ENCODE measurements at places on chromosomes 2 and 18.

- no peak for DNase-seq
Observed at GRCh38 chr2:70891572-70892357, 43.9 kb upstream of the ATP6V1B1 start.

DNA sequence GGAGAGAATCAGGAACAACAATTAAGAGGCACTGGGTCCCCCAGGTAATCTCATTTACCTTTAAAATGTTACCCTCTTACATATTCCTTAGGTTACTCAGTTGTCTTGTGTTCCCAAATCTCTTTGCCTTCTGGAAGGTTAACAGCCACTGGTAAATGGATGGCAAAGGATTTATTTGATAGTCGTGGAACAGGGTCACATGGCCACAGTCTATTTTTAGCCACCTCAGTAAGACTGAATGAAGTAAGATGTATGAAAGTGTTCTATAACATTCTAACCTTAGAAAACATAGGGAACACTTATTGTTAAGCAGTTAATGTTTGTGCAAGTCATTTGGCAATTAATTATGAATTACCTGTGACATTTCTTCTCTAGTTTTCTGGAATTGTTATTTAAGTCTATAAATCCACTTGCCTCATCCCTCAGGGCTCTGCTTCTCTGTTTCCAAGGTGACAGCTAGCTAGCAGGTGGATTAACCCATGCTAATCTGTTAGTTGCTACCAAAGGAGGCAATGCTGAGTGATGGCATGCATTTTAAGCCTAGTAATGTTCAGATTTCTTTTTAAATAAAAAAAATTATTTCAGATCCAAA, 211.0 kb downstream of the PIK3C3 start:
- no peak for DNase-seq

- no peak for DNase-seq
Observed at GRCh38 chr2:203789618-203790017, 78.0 kb upstream of the CTLA4 start.

- DNase-seq, result no peak
Observed at GRCh38 chr2:33371304-33372090, 105.0 kb upstream of the RASGRP3 start.

GRCh38 chr18:51767293-51767692, 569.8 kb upstream of the MEX3C start:
- DNase-seq, result no peak

- no peak for DNase-seq
Observed at GRCh38 chr18:79918615-79919011, 32.8 kb downstream of the SLC66A2 start.

DNA sequence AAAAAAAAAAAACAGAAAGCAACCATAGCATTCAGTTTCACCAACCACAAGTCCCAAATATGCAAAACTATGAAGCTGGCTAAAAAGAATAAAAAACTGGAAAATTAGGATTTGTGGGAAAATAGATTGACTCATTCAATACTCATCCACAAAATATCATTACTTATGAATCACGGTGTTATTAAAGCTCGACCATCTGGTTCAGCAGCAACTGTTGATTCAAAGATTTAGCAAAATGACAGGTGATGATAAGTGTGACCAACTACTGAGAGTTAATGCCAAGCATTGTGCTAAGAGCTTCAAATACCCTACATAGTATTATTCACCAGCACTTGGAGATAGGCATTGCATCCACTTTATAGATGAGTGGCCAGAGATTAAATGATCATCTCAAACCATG, 26.2 kb upstream of the XDH start:
- DNase-seq, result no peak

- no peak for DNase-seq
Observed at GRCh38 chr2:56834686-56835085, 650.9 kb downstream of the CCDC85A start.

DNA sequence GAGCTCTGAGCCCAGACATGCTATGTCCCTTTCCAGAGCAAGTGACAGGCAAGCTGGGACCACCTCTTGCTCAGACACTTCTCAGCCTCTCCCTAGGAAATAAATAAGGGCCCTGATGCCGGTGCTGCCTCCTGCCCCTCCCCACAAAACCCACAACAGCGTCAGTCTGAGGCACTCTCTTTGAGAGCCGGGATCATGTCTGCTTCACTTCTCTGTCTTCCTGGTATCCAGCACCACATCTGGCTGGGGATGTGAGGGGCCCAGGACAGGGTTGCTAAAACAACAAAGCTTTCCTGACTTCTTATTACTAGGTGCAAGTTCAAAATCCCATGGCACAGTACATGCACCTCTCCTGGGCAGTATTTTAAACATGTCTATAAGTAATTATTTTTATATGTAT, 103.9 kb upstream of the GLI2 start:
- DNase-seq, result no peak

GRCh38 chr2:201358684-201359083, 1.5 kb upstream of the FLACC1 start:
- DNase-seq, result no peak

DNA sequence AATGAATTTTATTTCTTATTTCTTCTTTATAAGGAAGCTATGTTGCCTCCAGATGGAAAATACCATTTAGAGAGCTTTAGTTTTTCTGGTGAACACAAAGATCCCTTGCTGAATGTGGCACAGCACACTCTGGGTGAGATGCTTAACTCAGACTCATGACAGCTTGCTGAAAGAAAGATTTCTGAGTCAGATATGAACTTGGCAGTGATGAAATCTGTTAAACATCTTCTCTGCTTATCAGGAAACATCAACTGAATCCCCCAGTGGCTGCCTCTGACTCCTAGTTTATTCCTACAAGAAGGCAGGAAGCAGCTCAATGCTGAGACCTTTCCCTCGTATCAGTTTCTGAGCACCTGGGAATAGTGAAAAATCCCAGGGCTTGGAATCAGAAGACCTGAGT, 162.8 kb downstream of the OSR1 start:
- no peak for DNase-seq

DNA sequence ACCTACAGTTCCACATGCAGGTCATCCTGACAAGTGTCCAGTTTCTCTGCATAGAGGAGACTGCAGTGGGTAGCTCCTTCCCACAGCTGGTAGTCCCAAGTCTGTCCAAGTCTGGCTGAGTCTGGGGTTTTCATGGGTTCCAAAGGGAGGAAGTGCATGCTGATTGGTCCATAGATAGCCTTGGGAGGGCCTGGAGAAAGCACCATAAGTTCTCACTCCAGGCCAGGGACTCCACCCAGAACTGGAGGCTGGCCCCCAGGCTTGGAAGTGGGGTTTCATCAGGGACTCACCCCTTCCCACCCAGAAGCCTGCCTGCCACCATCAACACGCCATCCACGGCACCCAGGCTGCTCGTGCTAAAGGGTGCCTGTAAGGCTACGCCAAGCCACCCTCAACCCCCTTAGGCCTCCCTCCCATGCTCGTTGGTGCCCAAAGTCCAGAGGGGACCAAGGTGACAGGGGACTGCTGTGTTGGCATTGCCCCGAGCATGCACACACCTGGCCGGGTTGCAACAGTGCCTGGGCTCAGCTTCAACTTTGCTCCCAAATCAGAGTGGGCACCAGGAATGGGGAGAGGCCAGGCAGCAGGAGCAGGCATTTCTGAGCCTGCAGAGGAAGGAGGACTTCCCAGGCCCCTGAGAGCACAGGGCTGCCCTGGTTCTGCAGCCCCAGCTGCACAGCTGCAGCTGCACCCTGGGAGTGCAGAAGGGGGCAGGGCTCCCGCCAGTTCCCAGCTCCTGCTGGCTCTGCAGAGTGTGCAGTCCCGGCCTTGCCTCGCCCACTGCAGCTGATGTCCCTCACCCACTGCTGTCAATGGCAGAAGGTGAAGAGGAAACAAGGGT, 116.5 kb upstream of the MAP2 start:
- DNase-seq, result no peak

GRCh38 chr2:217026569-217026968, 166.7 kb upstream of the TNP1 start:
- DNase-seq, result no peak

- no peak for DNase-seq
Observed at GRCh38 chr2:145845207-145845894, 1325.4 kb upstream of the ZEB2 start.

- DNase-seq, result peak; percentile 68
Observed at GRCh38 chr2:184597571-184597991, 748 bp upstream of the ZNF804A start.

- no peak for DNase-seq
Observed at GRCh38 chr2:55880416-55881143, 43.0 kb downstream of the EFEMP1 start.

DNA sequence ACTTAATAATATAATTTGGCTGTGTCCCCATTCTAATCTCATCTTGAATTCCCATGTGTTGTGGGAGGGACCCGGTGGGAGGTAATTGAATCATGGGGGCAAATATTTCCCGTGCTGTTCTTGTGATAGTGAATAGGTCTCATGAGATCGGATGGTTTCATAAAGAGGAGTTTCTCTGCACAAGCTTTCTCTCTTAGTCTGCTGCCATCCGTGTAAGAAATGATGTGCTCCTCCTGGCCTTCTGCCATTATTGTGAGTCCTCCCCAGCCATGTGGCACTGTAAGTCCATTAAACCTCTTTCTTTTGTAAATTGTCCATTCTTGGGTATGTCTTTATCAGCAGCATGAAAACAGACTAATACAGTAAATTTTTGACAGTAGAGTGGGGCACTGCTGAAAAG, 102.5 kb upstream of the LTBP1 start:
- DNase-seq, result no peak

- DNase-seq, result no peak
Observed at GRCh38 chr2:237287872-237288271, 126.1 kb downstream of the COL6A3 start.

- no peak for DNase-seq
Observed at GRCh38 chr2:175872005-175872348, 130.1 kb downstream of the LNPK start.

DNA sequence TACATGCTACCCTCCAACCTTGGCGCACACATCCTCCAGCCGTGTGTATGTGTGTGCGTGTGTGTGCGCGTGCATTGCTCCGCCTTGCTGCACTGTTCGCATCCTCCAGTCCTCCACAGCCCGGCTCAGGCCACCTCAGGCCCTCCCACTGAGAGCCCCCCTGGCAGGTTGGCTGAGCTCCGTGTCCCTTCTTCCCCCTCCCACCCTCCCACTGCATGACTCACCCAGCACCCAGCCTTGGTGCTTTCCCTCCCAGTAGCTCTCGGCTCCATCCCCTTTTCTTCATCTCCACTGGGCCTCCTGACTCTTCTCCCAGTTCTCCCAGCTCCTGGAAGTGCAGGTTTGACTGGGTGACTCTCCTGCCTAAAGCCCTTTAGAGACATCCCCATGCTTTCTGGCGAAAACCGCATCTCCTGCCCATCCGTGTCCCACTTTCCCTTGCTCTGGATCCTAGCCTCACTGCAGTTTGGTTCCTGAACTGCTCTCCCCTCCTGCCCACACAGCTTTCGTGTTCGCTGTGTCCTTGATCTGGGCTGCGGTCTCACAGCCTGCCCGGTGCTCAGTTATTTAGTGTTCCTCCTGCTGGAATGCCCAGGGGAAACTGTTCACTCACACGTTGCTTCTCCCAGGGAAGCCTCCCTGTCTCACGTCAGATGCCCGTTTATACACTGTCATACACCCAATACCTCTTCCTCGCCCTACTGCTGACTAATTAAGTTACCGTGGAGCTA, 4.9 kb downstream of the TMEM177 start:
- DNase-seq, result no peak

- DNase-seq, result no peak
Observed at GRCh38 chr2:223457301-223457700, 144.9 kb downstream of the SCG2 start.

DNA sequence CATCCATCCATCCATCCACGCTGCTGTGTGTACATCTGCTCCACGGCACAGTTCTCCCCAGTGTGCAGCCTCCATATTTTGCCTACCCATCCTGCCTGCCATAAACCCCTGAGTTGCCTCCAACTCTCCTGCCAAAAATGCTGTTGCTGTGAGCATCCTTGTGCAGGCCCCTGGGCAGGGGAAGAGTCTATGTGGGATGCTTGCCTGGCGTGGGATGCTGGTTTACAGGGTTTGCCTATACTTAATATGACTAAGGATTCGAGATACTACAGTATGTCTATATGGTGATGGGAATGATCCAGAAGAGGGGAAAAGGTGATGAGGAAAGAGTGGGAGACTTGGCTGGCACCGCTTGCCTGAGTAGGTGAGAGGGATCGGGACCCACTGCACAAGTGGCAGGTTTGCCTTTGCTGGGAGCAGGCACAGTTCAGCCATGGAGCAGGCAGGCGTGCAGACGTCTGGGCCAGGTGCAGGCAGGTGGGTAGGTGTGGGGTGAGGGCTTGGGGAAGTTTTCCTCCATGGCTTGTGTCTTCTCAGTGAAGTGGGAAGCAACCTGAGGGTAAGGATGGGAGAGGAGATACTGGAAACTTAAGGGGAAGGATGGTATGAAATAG, 30.2 kb upstream of the FAHD2A start:
- no peak for DNase-seq

- DNase-seq, result no peak
Observed at GRCh38 chr18:24456549-24456948, 3.9 kb upstream of the HRH4 start.

DNA sequence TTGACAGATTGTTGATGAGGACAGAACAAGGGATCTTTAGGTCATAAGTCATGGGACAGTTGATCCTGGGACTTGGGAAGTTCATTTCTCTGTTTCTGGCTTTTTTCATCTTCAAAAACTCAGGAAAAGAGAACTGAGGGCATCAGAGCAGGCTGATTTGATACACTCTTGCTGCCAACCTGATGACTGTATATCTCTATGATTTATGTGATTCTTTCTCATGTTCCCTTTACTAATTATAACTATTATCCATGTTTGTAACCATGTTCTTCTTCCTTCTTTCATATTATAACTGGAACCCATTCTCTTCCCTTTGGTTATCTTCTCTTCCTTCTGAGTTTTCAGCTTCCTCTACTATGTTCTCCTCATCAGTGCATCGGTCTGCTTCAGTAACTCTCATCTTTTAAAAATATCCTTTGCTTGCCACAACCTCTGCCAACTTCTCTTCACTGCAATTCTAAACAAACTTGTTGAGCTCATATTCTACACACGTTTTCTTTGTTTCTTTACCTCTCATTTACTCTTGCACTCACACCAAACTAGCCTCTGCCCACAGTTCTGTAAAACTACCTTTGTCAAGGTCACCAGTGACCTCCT, 13.5 kb downstream of the RASGRP3 start:
- DNase-seq, result no peak

DNA sequence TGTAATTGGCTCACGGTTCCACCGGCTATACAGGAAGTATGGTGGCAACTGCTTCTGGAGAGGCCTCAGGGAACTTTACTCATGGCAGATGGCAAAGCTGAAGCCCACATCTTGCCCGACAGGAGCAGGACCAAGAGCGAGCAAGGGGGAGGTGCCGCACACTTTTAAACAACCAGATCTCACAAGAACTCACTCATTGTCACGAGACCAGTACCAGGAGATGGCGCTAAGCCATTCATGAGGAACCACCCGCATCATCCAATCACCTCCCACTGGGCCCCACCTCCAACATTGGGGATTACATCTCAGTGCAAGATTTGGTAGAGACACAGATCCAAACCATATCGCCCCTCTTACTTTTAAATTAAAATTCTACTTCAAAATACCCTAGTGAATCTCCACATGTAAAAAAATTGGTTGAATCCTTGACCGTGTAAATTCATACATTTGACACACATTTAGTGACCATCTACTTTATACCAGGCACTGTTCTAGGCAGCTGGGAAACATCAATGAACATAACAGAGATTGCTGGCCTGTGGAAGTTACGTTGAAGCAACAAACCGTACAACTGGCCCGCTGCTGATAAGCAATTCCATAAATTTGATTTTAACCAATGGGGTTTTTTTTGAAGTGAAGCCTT, 87.6 kb downstream of the ALPK2 start:
- no peak for DNase-seq

GRCh38 chr2:126658905-126659561, 3.1 kb downstream of the GYPC start:
- no peak for DNase-seq

GRCh38 chr18:49734836-49735235, 78.5 kb downstream of the ACAA2 start:
- DNase-seq, result no peak

GRCh38 chr18:24534737-24535136, 74.3 kb downstream of the HRH4 start:
- DNase-seq, result no peak
